ENCODE measurements at places on chromosomes 2 and 18.

GRCh38 chr2:88081924-88082608 is 14.4 kb downstream of the SMYD1 start:
- no peak for DNase-seq

DNA sequence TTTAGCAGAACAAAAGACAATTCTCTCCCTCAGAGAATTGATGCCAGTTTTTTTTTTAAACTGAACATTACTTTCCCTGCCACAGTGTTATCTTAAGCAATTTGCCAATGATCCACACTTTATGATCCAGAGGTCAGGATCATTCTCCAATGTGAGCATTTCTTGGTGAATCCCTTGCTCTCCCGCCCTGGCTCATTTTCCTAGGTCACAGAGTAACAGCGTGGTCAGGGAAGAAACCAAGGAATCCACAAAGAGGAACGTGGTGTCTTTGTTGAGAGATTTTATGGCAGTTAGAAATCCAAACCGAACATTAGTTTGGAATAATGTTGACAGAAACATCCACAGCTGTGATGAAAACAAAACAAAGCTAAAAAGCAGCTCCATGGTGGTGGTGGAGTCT is 250.3 kb downstream of the TTC32 start:
- DNase-seq: no peak

DNA sequence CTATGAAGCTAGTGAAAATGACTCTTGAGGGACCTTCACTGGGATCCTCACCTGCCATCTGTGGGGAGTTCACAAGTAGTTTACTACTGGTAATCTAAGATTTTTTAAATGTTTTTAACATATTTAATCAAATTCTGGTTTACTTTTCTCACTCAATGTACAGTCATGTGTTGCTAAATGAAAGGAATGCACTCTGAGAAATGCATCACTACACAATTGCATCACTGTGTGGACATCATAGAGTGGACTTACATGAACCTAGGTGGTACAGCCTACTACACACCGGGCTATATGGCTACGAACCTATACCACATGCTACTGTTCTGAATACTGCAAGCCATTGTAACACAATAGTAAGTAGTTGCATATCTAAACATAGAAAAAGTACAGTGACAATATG is 528.0 kb downstream of the BCL11A start:
- DNase-seq: no peak

GRCh38 chr18:63205791-63206252 is 113.7 kb downstream of the BCL2 start:
- DNase-seq: no peak

DNA sequence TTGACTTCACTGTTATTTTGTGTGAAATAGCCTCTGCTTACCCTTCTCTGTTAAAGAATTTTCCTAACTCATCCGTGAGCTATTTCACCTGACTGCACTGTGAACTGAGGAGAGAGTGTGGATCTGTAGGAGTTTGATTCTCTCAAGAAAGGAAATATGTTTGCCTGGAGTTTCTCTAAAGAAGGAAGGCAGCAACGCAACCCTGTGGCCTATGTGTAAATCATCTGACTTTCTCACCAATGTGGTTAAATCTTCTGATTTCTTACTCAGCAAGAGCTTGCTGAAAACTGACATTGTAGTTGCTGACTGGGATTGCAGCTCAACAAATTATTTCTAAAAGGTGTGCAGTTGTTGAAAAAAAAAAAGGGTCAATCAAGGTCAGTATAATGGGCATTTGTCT is 153.9 kb upstream of the PELI1 start:
- no peak for DNase-seq

- DNase-seq: no peak
These were observed 2.4 kb downstream of the FTCDNL1 start for GRCh38 chr2:199848389-199849130.

DNA sequence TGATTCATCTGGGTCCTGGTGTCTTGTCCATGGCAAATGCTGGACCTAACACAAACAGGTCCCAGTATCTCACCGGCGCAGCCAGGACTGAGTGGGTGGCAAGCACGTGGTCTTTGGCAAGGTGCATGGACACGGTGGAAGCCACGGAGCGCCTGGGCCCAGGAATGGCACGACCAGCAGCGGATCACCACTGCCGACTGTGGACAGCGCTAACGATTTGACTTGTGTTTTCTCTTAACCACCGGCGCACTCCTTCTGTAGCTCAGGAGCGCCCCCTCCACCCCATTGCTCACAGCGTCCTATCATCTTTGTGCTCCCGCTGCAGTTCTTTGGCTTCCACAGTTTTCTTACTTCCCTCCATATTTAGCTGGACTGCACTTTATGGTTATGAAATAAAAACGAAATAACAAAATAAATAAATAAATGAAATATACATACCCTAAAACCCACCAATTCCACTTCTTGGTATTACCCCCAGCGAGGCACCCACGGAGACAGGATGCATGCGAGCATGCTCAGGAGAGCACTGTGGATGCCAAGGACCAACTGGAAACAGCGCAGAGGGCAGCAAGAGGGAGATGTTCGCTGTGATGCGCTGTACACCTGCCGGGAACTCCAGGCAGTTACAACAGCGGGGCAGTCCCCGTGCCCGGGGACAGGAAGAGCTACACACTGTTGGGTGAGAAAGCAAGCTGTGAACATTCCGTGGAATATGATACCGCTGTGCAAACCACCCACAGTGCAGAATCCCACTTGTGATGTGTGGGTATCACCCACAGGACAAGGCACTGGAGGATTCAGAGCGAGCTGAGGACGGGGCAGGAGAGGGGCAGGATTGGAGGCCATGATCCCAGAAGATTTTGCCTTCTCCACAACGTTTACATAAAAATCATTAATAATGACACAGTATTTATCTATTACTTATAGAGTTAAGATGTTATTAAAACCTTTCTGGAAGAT is 7.0 kb upstream of the CIDEA start:
- DNase-seq: no peak

DNA sequence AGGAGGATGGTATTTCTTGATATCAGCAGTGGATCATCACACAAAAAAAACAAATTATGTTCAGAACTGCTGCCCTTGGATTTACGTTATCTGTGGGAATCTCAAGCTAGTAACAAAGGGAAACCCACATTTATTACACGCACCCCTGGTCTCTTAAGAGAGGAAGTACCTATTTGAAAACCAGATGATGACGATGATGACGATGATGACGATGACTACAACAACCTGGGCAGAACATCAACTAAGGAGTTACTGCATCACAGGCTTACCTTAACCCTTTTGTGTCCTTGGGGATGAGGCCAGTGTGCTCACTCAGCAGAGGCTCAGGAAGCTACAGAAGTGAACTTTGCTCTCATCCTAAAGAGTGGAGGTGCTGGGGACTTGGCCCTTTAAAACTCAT is 169.4 kb downstream of the FSHR start:
- no peak for DNase-seq

- DNase-seq: no peak
These were observed 645.3 kb downstream of the NR4A2 start for GRCh38 chr2:155687181-155687580.

DNA sequence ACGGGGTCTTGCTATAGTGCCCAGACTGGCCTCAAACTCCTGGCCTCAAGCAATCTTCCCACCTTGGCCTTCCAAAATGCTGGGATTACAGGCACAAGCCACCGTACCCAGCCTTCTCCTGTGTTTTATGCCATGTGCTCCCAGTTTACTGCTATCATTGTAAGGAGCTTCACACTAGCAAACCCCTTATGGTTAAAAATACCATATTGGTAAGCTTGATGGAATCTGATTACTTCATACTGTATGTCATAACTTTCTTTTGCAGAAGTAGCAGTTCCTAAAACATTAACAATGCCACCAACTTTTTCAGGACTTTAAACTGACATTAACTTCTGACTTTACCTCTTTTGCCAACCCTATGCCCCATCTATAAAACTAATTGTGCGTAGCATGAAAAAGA is 36.2 kb downstream of the HAT1 start:
- DNase-seq: no peak

- no peak for DNase-seq
These were observed 10.5 kb upstream of the TBC1D8 start for GRCh38 chr2:101161658-101162057.

DNA sequence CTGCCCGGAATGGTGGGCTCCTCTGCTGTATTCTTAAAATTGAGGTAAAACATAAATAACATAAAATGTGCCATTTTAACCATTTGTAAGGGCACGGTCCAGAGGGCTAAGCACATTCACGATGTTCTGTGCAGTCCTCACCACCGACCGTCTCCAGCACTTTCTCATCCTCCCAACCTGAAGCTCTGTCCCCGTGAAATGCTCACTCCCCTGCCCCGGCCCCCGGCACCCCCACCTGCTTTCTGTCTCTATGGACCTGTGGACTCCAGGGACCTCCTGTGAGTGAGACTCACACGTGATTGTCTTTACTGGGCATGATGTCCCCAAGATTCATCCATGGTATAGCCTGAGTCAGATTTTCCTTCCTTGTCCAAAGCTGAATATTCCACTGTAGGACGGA is 38.7 kb upstream of the CTDP1 start:
- no peak for DNase-seq

DNA sequence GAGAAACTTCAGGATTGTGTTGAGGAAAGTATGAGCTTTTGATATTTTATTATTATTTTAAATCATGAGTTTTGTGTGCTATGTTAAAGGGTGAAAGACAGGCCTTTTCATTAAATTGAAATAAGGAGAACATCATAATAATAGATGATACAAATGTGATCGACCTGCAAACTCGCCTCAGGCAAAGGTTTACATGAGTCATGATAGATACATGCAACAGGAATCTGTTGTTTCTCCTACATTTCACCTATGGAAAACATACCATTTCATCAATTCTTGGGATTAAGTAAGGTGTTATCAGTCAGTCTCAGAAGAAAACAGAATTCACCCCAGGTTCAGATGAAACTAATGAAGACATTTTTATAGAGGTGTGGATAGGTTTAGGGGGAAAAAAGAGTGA is 1992.5 kb upstream of the PIK3C3 start:
- DNase-seq: no peak

GRCh38 chr2:40352041-40352702 is 99.7 kb downstream of the SLC8A1 start:
- no peak for DNase-seq

GRCh38 chr2:230944123-230944653 is 19.1 kb upstream of the GPR55 start:
- no peak for DNase-seq

GRCh38 chr18:23352042-23352441 is 101.0 kb upstream of the RIOK3 start:
- DNase-seq: no peak

DNA sequence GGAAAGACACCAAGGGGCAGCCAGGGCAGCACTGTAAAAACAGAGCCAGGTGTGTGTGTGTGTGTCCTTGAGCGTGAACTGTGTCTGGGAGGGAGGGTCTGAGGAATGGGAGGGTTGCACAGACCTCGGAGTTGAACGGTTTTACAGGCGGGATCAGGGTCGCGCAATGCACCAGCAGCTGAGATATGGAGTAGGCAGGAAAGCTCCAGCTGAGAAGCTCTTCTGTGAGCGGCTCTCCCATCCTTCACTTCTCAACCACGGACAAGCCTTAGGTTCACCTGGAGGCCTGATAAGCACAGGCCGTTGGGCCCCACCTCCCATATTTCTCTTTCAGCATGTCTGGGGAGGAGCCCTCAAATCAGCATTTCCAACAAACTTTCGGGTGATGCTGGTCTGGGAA is 12.1 kb downstream of the SERTAD2 start:
- DNase-seq: no peak

DNA sequence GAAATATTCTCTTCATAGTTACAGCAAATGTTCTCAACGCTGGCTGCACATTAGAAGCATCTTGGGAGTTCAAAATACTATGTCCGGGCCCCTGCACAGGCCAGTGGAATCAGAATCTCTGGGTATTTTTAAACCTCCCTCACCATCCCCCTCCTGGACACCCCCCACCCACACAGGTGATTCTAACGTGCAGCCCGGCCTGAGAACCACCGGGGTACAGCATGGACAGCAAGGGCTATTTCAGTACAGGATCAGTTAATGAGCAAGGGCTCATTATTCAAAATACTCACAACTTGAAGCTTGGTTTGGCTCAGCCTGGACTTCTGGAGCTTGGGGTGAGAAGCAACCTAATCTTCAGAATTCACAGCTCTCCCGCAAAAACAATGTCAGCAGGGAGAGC is 31.4 kb downstream of the INO80C start:
- no peak for DNase-seq

- no peak for DNase-seq
These were observed 178.8 kb downstream of the MC4R start for GRCh38 chr18:60193780-60194179.

- DNase-seq: no peak
These were observed 30.9 kb upstream of the KCNE4 start for GRCh38 chr2:223020971-223021675.

DNA sequence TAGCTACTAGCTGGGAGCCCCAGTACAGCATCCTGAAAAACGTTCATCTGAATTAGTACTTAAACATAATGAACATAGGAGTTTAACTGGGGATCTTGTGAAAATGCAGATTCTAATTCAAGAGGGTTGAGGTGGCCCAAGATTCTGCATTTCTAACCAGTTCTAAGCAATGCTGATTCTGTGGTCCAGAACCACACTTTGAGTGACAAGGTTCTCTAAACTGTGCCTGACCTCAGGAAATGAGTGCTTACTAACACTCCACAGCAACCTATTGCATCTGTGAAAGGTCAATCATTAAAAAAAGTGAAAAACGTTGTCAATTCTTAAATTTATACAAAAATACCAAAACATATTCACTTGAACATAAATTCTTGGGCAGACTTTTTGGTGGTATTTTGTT is 157.1 kb upstream of the ZFP36L2 start:
- DNase-seq: no peak

- no peak for DNase-seq
These were observed 55.0 kb downstream of the RNF144A start for GRCh38 chr2:6972067-6972710.

DNA sequence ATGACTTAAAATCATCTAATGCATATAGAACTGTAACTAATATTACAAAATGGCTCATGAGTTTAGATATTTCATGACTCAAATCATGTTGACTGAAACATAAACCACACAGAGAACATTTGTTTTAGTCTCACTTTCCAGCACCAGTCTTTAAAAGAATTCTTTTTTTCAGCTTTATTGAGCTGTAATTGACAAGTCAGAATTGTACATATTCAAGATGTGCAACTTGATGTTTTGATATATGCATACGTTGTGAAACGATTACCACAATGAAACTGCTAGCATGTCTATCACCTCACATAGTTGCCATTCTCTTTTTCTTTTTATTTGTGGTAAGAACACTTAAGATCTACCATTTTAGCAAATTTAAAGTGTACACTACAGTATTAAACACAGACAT is 25.0 kb upstream of the TMEM178A start:
- no peak for DNase-seq

- DNase-seq: no peak
These were observed 31.6 kb upstream of the TRIB2 start for GRCh38 chr2:12685145-12685544.

Data from activated CD4-positive, alpha-beta T cell treated with anti-CD3 and anti-CD28 coated beads for 24 hours (primary cell).